ENCODE measurements at places on chromosomes 16 and 17.

GRCh38 chr16:14378131-14378551 lies 251.9 kb downstream of the PARN start:
- DNase-seq, result no peak

DNA sequence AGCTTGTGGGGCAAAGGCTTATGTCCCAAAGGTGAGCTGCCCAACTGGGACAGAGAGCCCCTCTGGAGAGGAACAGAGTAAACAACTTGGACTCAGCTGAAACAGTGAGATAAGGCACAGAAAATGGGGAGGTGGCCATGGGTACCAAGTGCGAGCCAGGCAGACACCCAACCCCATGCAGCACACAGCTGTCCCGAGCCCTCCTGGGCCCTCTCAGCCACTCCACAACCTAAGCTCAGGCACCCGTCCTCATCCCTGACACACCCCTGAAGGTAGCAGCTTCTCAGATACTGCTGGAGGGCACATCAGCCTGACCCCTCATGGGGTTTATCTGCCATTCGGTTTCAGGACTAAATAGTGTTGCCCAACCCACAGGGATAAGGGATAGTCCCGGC lies 4.8 kb upstream of the GFOD2 start:
- no peak for DNase-seq

DNA sequence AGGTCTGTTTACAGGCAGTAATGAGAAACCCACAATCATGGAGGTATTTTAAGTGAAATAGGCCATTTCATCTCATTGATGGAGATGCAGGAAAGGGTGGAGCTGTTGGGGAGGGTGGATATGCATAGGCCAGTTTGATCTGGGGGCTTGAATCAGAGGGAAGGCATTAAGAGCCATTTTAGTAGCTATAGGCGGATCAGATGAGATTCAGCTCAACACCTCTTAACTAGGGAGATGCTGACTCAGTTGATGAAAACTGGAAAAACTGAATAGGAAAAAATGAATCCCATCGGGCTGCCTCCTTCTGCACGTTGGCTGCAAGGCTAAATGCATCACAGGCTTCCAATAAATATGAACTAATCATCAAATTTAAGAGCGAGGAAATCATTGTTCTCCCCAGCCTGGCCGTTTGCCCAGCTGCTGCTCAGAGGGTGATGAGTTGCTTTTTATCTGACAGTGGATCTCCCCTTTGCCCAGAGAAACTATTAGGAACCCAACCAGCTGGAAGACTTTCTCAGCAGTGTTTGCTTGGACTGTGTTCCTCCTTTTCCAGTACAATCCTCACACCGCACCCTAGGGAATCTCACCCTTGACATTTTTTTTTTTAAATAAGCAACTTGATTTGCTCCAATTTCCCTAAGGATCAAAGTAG lies 149.6 kb downstream of the SOX9 start:
- DNase-seq, result peak; percentile 29

GRCh38 chr17:33871720-33872540 lies 383.2 kb upstream of the CCL2 start:
- peak; percentile 20 for DNase-seq

- DNase-seq, result no peak
Measured at GRCh38 chr16:85910854-85911247, 11.9 kb downstream of the IRF8 start.

DNA sequence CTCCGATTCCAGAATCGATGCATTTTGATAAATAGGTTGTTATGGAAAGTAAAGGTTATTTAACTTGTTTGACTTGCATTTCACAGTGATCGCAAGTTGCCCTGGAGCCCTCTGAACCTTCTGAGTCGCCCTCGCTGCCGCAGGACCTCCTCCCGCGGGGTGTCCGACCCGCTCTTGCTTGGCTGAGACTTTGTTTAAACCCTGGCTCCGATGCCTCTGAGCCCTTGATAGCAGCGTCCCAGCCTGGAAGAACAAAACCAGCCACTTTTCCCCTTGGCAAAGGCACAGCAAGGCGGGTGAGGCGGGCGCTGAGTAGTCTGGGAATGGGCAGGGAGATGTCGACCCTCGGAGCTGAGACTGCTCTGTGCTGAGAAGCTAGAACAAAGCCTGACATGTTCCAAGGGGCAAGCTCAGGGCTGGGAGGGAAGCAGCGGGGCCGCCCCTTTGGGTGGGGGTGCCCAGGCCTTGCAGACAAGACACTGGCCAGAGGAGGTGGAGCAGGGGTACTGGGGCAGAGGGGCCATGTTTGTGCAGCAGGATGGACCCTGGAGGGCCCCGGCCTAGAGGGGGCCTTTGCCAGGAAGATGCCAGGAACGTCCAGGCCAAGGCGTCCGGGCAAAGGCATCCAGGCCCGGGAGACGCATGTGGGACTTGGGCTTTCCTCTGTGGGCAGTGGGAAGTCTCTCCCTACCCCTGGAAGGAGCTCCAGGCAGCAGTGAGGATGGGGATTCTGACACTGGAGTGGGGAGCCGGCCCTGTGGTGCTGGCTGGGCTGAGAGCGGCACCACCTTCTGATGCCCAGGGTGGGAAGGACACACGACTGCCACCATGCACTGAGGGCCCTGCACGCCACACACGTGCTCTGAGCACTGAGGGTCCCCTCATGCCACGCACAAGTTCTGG lies 30.3 kb upstream of the CDH15 start:
- DNase-seq, result no peak

- DNase-seq, result no peak
Measured at GRCh38 chr16:19127205-19127604, 13.4 kb downstream of the ITPRIPL2 start.

DNA sequence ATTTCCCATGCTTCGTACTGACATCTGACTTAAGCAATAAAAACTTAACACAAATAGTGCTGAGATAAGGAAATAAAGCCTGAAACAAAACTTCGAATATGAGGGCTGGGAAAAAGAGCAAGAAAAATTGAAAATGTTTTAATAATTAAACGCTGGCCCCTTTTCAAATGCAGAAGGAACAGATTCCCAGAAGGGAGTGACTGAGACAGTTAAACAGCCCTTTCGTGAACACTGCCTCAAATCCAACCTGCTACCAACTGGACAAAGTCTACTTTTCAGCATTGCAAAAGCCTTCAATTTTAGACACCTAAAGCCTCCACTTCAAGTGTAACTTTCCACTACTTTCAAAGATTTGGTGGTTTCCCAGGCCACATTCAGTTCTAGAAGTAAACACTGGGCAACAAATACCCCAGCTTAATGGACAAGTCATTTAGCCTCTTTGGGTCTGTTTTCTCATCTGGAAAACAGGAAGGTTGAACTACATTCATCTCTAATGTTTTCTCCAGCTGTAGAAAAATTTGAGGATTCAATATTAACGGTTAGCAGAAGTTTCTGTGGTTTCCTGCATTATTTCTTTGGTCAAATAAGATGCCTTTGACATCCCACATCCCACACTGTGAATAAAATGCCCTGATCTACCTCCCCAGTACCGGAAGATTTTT lies 11.8 kb downstream of the RFFL start:
- no peak for DNase-seq

GRCh38 chr16:27199736-27200135 lies 3.6 kb upstream of the KDM8 start:
- no peak for DNase-seq

GRCh38 chr17:81843713-81844326 lies 9.0 kb upstream of the PPP1R27 start:
- no peak for DNase-seq

DNA sequence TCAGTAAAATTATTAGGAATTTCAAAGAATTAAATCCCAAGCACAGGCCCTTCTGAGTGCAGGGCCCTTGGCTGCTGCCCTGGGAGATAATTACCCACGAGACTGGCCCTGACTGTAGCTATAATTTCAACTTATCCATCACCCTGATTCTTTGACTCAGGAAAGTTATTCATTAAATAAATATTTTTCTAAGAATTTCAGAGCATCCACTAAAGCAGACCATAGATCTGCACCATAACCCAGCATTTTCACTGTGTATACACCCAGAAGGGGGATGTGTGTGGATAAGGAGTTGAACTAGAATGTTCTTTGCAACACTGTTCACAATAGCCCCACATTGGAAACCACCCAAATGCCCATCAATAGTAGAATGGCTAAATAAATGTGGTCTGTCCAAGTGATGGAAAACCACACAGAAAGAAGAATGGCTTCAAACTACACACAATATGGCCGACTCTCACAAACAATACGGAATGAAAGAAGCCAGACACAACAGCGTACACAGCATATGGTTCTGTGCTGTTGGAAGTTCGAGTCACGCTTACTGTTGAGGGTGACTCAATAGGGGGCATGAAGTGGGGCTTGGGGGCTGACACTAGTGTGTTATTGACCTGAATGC lies 33.9 kb upstream of the MEAK7 start:
- DNase-seq, result no peak

- DNase-seq, result no peak
Measured at GRCh38 chr16:86558355-86559193, 3.5 kb upstream of the MTHFSD start.

DNA sequence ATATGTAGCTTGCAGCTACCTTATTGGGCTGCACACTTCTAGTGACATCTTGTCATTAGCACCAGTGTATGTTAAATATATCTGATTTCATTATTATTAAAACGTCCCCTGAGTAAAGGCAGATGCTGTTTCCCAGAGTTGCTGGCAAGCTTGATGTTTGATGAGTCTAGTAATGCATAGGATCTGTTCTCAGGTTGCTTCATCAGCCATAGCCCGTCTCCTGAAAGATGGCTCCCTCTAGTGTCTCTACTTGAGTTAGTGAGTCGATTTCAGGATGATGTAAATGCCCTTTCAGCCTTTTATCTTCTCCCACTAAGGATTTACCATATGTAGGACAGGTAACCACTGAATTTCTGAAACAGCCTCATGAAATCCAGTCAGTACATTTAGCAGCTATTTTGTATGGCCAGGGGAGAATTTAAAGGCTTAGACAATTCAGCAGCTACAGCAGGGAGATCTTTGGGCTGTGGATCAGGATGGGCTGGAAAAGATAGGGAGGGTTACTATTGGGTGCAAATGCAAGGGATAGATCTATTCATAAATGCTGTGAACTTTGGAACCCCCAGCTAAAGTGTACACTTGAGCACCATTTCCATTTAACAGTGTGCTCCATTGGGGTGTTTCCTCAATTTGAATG lies 376.3 kb downstream of the CNTNAP4 start:
- DNase-seq, result no peak

- no peak for DNase-seq
Measured at GRCh38 chr17:51079049-51079448, 41.6 kb downstream of the SPAG9 start.

GRCh38 chr16:5903153-5903552 lies 805.6 kb upstream of the EEF2KMT start:
- no peak for DNase-seq

- no peak for DNase-seq
Measured at GRCh38 chr16:69105501-69106361, at the start of gene HAS3. Gene HAS3 (plus strand): TSS chr16:69105653. CDS start chr16:69109396, 3,743 bp downstream.

GRCh38 chr16:87201052-87201451 lies 116.1 kb downstream of the C16orf95 start:
- peak; percentile 45 for DNase-seq

DNA sequence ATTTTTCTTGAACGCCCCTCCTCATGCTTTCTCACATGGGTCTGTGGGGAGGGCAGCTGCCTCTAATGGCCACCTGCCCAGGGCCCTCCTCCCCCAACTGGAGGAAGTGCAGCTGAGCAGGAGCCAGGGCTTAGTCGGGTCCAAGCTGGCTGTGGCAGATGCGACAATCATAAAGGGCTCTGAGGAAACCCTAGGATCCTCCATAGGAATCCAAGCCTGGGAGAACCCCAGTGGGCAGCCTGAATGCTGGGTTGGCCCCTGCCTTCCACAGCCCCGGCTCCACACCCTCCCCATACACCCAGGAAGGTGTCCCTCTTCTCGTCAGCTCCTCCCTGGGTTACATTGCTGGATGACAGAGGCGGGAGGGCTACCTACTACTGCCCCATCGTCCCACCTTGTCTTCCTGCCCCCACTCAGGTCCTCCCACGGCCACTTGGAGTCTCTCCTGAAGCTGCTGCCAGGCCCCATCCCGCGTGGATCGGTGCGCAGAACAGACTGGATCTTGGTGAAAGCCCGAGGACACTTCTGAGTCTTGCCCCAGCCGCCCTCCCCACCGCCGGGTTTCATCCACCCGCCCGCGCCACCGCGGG lies 15.6 kb upstream of the CBFB start:
- no peak for DNase-seq

DNA sequence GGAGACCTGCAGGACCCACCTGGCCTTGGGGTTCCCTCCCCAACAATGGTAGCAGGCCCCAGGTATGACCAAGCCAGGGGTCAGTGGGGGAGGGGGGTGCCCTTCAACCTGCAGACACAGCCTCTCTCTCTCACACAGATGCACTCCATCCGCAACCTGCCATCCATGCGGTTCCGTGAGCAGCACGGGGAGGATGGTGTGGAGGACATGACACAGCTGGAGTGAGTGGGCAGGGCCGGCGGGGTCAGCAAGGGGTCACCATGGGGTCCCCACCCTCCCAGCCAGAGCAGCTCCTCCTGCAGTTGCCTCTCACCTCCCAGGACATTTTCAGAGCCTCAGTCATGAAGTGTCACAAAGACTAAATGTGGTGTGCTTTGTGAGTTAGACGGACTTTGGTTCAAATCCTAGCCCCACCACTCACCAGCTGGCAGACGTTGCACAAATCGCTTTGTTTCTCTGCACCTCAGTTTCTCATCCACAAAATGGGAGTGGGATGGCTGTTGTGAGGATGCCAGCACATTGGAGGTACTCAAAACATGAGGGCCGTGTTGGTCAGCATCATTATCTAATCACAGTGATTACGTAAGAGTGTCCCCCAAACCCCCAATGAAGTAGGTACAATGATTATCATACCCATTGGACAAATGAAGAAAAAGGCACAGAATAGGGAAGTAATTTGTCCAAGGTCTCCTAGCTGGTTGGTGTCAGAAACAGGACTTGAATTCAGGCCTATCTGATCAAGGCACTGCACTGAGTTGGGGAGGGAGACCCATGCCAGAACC lies 16.0 kb downstream of the MYO15A start:
- no peak for DNase-seq

DNA sequence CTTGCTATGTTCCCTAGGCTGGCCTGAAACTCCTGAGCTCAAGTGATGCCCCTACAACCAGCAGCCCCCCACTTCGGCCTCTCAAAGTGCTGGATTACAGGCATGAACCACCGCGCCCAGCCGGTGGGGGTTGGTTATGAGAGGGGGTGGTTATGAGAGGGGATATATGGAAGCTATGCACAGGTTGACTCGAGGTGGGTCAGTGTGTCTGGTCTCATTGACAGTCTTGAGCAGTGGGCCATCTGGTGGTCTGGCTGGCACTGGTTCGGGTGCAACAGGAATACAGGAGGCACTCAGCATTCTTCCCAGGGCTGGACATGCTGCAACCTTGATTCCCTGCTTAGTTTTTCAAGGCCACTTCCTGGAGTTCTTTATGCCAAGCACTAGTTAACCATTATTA lies 5.6 kb upstream of the STX1B start:
- no peak for DNase-seq

DNA sequence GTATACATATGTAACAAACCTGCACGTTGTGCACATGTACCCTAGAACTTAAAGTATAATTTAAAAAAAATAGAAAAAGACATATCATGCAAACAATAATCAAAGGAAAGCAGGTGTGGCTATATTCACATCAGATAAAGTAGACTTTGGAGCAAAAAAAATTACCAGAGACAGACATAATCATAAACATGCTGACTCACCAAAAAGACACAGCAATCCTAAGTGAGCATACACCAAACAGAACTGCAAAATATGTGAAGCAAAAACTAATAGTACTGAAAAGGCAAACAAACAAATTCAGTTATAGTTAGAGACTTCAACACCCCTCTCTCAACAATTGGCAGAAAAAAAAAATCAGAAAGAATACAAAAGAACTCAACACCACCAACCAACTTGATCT lies 29.9 kb downstream of the SHCBP1 start:
- DNase-seq, result no peak

Measured in lower leg skin (tissue), 4 donors.